ENCODE measurements at places on chromosomes 11 and 22.
A peak's percentile ranks its signal among the peaks of the same experiment; 100 is the strongest.

- H3K4me3 ChIP-seq = no peak overlapping the region
- no peaks in the 10 kb centered on the region for H3K36me3 ChIP-seq
- H3K27me3 ChIP-seq = no peaks in the 10 kb centered on the region
- H3K27ac ChIP-seq = peak overlapping the region; percentile 22
These were observed 29.9 kb upstream of the GRAMD4 start for GRCh38 chr22:46590334-46590733.

DNA sequence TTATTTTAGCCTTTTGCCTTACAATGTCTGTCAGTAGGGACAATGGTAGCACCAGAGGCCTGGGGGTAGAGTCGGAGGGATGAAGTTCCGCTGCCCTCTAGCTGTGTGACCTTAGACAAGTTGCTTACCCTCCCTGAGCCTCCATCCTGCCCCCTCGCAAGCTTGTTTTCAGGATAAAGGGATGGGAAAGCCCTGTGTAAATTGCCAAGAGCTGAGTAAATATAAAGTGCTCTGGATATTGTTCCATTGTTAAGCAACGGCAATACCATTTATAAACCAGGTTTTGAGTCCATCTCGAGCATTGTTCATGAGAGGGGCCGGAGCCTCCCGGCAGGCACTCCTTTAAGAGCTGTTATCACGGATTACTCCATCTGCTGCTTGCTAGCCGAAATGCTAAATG lies 72.9 kb downstream of the ZBTB16 start:
- H3K4me3 ChIP-seq = no peak overlapping the region
- H3K4me1 ChIP-seq = peaks cover 11% of the 10 kb centered on the region
- no peak for DNase-seq
- no peaks in the 10 kb centered on the region for H3K27me3 ChIP-seq

DNA sequence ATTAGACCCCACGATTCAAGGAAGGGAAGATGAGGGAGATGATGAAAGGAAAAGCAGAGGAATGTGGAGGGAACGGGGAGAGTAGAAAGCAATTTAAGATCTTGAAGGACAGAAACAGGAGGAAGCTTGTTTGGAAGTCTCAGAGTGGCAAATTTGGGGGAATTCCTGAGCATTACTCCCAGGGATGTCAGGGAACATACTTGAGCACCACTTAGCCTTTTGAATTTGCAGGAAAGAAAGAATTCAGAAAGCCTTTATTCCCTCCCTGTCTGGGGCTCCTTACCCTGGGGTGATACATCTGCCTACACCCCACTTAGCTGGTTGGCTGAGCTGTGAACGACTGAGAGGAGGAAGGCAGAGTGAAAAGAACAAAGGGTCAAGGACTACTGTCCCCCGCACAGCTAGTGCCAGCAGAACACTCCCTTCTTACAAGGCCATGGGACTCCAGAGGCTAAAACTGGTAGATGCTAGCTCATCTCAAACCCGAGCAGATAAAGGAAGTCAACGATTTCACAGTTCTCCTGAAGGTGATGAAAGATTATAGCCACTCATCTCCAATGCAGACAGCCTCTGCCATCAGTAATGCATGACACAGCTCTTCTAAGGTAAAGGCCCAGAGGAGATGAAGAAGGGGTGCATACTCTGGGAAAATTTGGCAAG lies 84.0 kb upstream of the AKIP1 start:
- no peak for DNase-seq
- H3K36me3 ChIP-seq = no peaks in the 10 kb centered on the region

DNA sequence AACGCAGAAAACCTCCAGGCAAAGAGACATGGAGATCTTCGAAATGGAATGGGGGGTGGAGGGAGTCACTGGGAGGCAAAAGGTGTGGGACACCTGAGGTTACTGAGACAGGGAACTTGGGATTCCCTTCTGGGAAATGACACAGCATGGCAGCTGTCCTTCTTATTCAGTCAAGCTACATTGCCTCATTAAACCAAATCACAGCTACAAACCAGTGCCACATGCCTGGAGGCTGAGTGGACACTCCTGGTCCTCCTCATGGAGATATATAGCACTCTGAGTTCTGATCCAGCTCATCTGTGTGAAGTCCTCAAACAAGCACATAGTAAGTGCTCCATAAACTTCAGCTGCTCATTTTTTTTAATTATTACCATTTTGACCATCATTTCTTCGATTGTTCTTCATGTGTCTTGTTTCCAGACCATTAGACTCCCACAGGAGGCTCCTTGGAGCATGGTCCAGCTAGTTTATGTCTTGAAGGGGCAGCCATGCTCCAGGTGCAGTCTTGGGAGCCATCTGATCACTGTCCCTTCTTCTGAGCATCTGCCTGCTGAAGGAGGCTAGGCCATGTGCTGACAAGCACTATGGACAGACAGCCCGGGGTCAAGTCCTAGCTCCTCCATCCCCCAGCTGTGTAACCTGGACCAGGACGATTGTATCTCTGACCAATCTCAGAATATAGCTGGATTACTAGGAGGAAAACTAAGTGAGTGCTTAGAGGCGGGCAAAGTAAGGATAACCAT lies 9.7 kb upstream of the FXYD2 start:
- H3K27ac ChIP-seq = no peak overlapping the region
- no peaks in the 10 kb centered on the region for H3K27me3 ChIP-seq
- no peaks in the 10 kb centered on the region for H3K36me3 ChIP-seq
- no peak overlapping the region for H3K4me3 ChIP-seq
- no peak for DNase-seq

GRCh38 chr11:1699771-1700170 lies 2.8 kb downstream of the KRTAP5-6 start:
- H3K4me1 ChIP-seq = peaks cover 2% of the 10 kb centered on the region
- H3K27me3 ChIP-seq = no peaks in the 10 kb centered on the region
- H3K4me3 ChIP-seq = no peak overlapping the region
- no peaks in the 10 kb centered on the region for H3K36me3 ChIP-seq

DNA sequence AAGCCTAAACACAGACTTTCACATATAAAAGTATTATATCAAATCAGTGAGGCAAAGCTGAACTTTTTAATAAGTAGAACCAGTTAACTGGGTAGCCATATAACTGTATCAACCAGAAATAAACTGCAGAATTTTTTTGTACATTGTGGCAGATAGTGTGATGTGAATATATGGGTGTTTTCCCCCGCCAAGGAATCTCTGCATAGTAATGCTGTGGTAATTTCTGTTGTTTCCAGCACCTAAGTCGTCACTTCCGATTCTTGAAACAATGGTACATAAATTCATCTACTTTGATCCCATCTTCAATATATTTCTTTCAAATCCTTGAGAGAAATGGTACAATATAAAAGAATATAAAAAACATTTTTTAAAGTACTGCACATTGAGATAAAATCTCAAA lies 39.6 kb downstream of the NARS2 start:
- H3K27ac ChIP-seq = no peak overlapping the region
- H3K4me1 ChIP-seq = peaks cover 20% of the 10 kb centered on the region
- DNase-seq = peak; percentile 56
- H3K27me3 ChIP-seq = no peaks in the 10 kb centered on the region
- H3K4me3 ChIP-seq = no peak overlapping the region

- H3K4me3 ChIP-seq = no peak overlapping the region
- no peaks in the 10 kb centered on the region for H3K27me3 ChIP-seq
- no peaks in the 10 kb centered on the region for H3K36me3 ChIP-seq
- H3K4me1 ChIP-seq = no peaks in the 10 kb centered on the region
These were observed 8.8 kb upstream of the UBASH3B start for GRCh38 chr11:122646549-122647340.

- DNase-seq = no peak
- H3K4me3 ChIP-seq = no peak overlapping the region
- H3K4me1 ChIP-seq = no peaks in the 10 kb centered on the region
- no peaks in the 10 kb centered on the region for H3K27me3 ChIP-seq
- H3K27ac ChIP-seq = no peak overlapping the region
These were observed 37.7 kb upstream of the RFPL3 start for GRCh38 chr22:32319861-32320406.

DNA sequence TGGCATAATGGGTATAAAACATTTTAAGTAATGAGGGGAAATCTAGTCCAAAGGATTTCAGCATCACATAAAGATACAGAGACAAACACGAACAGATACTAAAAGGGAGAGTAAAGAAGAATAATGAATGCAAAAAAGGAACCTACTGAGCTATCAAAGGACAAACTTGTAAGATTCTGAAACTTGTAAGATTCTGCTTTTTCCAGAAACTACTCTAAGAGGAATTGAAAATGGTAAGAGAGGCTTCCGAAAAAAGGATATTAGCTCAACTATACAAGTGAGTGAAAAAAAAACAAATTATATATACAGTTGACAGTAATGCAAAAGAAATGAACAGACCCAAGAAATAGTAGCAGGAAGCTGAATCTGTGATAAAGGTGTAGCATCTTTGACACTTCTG lies 37.7 kb downstream of the POLD3 start:
- no peaks in the 10 kb centered on the region for H3K27me3 ChIP-seq
- DNase-seq = no peak
- H3K27ac ChIP-seq = no peak overlapping the region
- no peaks in the 10 kb centered on the region for H3K4me1 ChIP-seq

DNA sequence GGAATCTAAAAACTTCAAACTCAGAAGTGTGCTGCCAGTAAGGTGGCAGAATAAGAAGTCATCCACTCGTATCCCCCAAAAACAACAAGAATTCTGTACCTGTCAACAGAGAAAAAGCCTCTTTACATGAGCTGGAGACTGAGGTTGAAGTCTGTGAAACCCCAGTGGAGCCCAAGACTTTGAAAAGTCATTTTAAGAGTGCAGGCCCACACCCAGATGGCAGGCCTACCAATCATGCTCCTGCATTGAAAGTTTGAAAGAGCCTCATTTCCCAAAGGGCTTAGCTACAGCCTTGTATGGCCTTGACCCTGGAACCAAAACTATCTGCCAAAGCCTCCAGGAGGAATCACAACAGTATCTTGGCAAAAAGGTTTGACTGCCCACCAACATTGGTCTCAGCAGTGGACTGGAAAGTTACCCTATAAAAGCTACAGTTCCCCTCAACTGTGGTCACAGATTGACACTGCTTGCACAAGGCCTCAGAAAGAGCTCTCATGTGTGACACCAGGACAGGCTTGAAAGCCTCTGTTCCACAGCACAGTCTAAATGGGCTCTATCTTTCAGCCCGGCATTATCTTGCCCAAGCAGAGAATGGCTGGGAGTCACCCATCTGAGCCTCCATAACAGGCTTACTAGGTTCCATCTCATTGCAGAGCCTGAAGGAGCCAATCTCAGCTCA lies 47.7 kb downstream of the SLC22A9 start:
- H3K27ac ChIP-seq = no peak overlapping the region
- no peaks in the 10 kb centered on the region for H3K36me3 ChIP-seq
- no peaks in the 10 kb centered on the region for H3K4me1 ChIP-seq
- DNase-seq = no peak

DNA sequence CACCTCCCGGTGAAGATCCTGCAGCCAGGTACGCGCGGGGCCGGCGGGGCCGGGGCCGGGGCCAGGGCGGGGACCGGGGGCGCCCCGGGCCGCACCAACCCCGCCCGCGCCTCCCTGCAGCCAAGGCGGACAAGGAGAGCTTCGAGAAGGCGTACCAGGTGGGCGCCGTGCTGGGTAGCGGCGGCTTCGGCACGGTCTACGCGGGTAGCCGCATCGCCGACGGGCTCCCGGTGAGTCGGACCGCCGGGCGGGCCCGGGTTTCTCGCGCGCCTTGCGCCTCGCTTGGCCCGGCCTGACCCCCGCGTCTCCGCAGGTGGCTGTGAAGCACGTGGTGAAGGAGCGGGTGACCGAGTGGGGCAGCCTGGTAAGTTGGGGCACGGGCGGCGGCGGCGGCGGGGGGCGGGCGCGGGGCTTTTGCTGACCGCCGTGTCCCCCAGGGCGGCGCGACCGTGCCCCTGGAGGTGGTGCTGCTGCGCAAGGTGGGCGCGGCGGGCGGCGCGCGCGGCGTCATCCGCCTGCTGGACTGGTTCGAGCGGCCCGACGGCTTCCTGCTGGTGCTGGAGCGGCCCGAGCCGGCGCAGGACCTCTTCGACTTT lies 531 bp downstream of the PIM3 start:
- peak overlapping the region; percentile 94 for H3K27ac ChIP-seq
- peak overlapping the region; percentile 77 for H3K4me3 ChIP-seq
- H3K27me3 ChIP-seq = no peaks in the 10 kb centered on the region

DNA sequence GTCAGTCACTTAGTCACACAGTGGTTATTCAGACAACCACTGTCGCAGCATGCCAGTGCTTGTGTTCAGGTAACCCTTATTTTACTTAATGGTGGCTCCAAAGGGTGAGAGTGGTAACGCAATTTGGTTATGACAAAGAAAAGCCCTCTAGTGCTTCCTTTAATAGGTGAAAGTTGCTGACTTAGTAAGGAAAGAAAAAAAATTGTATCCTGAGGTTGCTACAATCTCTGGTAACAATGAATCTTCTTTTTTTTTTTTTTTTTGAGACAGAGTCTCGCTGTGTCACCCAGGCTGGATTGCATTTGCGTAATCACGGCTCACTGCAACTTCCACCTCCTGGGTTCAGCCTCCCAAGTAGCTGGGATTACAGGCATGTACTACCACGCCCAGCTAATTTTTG lies 64.5 kb downstream of the C11orf91 start:
- no peak overlapping the region for H3K27ac ChIP-seq
- peaks cover 10% of the 10 kb centered on the region for H3K27me3 ChIP-seq
- no peak for DNase-seq
- H3K4me1 ChIP-seq = no peaks in the 10 kb centered on the region

GRCh38 chr11:29826878-29827277 lies 190.0 kb downstream of the KCNA4 start:
- DNase-seq = no peak
- H3K4me3 ChIP-seq = no peak overlapping the region
- H3K27me3 ChIP-seq = no peaks in the 10 kb centered on the region
- no peaks in the 10 kb centered on the region for H3K36me3 ChIP-seq
- H3K27ac ChIP-seq = no peak overlapping the region

- peak; percentile 71 for DNase-seq
- peaks cover 64% of the 10 kb centered on the region for H3K4me1 ChIP-seq
- no peaks in the 10 kb centered on the region for H3K27me3 ChIP-seq
These were observed 7.0 kb upstream of the GAB2 start for GRCh38 chr11:78424334-78425270.

GRCh38 chr11:16809886-16810668 lies 71.6 kb downstream of the C11orf58 start:
- no peaks in the 10 kb centered on the region for H3K27me3 ChIP-seq
- no peak overlapping the region for H3K27ac ChIP-seq
- H3K4me1 ChIP-seq = no peaks in the 10 kb centered on the region

All from B cell (primary cell).